ENCODE measurements at places on chromosomes 6 and 20.

- no peak for DNase-seq
These were observed 1166.8 kb upstream of the CITED2 start for GRCh38 chr6:140541288-140541687.

DNA sequence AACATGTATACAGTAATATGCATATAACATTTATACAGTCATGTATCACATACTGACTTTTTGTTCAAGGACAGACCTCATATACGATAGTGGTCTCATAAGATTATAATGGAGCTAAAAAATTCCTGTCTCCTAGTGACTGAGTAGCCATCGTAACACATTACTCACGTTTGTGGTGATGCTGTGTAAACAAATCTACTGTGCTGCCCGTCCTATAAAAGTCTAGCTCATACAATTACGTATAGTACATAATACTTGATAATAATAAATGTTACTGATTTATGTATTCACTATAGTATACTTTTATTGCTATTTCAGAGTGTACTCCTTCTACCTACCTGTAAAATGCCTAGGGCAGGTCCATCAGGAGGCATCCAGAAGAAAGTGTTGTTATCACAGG, 17.4 kb downstream of the SERAC1 start:
- DNase-seq = no peak

GRCh38 chr6:136718476-136718875, 73.8 kb downstream of the MAP3K5 start:
- no peak for DNase-seq

GRCh38 chr6:160080097-160080496, 41.5 kb upstream of the SLC22A1 start:
- no peak for DNase-seq

DNA sequence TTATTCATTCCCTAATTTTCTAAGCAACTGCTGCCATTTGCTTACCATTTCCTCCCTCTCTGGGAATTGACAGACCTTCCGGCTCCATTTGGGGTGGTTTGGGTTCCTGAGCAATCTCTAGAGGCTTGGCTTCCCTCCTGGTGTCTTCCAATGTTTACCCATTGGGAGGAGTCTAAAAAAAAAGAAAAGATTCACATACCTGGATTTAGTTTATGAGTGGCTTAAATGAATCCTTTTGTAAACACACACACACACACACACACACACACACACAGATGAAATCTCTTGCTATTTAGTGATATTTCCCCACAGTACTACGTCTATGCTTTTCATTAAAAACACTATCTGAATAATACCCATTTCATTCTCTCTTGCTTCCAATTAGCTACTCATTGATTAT, 48.3 kb upstream of the TRAF3IP2 start:
- DNase-seq = no peak

GRCh38 chr6:168089186-168090063, 10.4 kb upstream of the FRMD1 start:
- no peak for DNase-seq

- no peak for DNase-seq
These were observed 23.3 kb upstream of the SIRPA start for GRCh38 chr20:1871807-1872458.

GRCh38 chr6:142530566-142530965, 228.8 kb downstream of the ADGRG6 start:
- DNase-seq = no peak

GRCh38 chr6:157240059-157240959, 83.0 kb downstream of the TMEM242 start:
- no peak for DNase-seq

GRCh38 chr20:24777746-24778145, 171.3 kb upstream of the CST7 start:
- no peak for DNase-seq

DNA sequence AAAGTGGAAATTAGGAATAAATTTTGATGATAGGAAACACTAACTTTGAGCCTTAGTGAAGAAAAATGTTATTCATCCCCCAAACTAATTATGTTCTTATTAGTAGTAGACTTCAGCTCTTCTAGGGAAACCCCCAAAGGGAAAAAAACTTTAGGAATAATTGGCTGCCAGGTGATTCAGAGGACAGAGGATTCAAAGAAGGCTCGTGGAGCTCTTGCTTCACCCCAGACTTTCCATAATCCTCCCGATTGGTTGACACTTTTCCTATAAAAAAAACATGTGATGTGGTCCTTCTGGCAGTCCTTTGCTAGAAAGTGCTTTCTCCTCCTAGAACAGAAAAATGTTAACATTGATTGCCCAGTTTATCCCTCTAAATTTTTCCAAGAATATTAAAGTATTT, 5.6 kb upstream of the CCDC170 start:
- no peak for DNase-seq

DNA sequence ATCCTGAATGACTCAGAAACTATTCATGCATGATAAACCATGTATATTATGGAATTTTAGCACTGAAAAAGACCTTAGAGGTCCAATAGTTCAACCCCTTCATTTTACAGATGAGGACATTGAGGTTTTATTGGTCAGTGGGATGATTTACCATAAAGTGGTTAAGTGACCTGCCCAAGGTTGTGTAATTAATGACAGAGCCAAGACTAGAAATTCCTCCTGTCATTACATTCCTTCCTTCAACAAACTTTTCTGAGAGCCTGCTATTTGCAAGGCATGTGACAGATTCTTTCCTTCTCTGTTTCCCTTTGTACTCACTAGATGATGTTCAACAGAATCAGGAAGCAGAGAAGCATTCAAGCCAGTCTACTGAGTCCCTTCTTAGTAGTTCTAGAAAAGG, 170.7 kb upstream of the KCNK16 start:
- no peak for DNase-seq

DNA sequence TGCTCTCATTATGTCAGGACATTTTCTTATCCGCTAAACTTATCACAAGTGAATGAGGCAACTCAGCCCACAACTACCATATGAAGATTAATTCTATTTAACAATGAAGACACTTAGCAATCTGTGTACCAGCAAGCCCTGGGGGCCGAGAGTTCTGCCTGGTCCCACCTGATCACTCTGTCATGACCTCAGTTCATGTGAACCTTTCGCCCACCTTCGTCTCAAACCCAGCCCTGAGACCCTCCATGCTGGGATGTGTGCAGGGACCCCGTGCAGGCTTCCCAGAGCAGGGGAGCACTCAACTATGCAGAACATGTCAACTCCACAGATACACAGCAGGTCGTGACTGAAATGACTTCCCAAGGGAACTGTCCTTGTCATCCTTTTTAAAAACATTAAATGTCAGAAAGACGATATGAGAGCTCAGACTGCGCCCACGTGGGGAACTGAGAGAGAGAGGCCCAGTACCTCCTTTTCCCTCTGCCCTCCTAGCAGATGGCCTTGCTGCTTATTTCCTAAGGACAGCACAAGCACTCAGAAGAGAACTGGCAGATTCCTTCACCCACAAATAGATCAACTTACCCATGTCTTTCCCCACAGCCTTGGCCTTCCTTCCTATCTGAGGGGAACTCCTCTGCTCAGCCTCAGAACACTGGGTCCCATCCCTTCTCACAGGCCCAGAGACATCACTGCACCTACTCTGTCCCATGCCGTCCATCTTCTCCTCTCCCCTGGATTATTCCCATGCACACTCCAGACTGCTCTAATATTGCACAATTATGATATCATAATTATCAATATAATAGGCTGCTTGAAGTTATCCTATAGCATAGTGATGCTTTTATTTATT, 11.5 kb downstream of the ABHD12 start:
- DNase-seq = no peak

- no peak for DNase-seq
These were observed 78.6 kb upstream of the SMIM8 start for GRCh38 chr6:87243812-87244211.
